ENCODE measurements at places on chromosomes 11 and 22.

DNA sequence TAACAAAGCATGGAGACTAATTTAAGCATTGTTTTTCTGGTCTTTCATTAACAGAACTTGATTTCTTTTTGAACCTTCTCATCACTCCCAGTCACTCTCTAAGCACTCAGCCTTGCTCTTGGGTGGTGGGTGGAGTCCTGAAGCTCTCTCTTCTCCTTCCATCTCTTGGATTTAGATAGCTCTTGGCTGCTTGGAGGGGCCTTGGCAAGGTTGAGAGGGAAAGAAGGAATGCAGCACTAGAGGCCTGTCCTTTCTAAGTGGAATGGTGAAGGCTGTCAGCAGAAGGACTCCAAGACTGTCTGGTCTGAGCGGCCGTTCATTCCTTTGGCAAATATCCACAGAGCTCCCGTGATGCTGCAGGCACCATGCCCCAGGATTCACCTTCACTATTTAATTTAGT lies 168.6 kb upstream of the E2F8 start:
- no peak for DNase-seq

DNA sequence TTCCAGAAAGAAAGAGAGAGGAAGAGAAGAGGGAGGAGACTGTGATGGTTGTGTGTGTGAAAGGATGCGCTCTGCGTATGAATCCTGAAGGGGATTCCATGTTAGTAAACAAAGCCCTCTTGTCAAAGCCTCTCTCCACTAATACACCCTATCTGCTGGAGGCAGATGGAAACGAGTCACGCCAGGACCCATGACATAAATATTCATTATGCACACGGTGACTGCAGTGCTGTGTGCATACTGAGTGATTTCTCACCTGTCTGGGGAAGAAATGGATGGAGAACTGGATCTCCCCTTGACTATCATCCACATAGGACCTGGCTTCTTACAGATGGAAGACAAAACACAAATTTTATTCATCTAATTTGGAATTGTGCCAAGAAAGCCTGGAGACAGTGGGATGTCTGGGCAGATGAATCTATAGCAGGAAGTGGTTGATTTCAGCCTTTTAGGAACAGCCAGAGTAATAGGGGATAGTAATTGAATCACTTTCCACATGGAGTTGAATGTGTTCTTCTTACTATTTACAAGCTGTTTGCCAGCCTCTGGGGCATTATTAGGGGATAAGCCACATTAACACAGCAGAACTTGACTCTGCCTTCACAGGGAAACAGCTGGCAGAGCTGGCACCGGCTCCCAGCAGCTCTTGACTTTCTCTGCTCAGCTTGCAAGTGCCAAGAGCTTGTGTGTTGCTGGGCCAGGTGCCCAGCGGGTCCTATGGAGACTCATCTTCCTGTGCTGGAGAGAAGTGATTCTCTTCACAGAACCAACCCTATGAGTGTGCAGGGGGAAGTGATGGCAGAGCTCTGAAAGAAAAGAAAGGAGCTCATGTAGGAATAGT lies 9.0 kb downstream of the MTNR1B start:
- no peak for DNase-seq

DNA sequence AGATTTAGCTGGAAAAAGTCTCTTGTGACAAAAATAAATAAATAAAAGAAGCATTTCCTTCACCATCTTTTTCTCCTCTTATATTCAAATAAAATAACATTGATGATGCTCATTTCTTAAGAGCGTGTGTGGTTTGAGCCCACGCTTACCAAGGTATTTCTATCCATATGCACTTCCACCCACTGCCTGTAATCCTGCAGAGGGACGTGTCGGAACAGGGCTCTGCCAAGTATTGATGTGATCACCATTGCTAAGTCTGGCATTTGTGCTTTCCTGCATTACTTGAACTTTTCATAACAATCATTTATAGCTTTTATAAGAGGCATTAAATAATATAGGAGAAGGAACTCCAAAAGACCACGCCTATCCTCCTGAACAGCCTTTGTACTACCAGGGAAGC lies 107.6 kb downstream of the SHANK2 start:
- no peak for DNase-seq

DNA sequence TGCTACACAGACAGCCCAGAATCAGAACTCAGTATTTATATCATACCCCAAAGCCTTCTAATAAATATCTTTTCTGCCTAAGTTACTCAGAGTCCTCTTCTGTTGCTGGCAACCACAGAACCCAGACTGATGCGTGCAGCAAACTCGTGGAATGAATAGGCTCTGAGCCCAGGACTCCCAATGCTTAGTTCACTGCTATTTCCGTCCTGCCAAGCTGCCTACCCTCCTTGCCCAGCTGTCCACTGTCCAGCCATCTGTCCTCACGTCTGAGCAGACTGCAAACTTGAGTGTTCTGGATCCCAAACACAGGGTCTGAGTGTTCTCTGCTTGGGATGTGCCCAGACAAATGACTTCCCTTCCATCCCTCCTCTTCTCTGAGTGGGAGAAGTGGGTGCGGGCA lies 19.4 kb downstream of the PTPN5 start:
- no peak for DNase-seq

- DNase-seq: no peak
Observed at GRCh38 chr22:42644422-42645340, 4.3 kb upstream of the ATP5MGL start.

GRCh38 chr11:124297921-124298320 lies 15.8 kb downstream of the OR8D1 start:
- no peak for DNase-seq

- DNase-seq: no peak
Observed at GRCh38 chr11:126452241-126453101, 97.0 kb downstream of the ST3GAL4 start.

DNA sequence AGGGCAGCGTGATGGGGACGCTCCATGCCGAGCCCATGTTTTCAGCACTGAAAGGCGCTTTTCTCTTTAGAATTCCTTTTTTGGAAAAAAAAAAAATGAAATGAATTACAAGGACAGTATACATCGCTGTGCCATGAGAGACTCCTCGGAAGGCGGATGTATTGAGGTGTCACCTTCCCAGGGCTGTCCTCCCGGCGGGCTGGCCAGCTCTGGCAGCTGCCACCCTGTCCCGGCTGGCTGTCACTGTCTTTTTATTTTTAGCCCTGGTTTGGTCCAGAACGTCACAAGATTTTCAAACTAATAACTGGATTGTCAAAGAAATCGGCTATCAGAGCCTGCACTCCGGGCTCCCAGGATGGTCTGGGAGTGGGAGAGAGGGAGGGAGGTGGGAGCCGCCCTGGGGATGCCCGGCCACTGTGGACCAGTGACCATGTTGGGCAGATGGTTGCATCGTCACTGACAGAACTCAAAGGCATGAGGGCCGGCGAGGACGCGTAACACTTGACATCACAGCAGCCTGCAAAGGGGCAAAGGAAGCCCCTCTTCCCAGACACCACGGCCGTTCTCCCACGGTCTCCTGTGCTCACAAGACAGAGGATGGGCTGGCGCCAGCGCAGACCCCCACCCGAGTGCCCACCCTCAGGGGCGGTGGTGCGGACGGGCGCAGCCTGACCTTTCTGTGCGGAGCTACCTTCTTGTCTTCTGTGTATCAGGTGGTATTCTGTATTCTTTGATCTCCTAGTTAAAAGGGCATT lies 392.9 kb downstream of the TBC1D22A start:
- no peak for DNase-seq

GRCh38 chr11:3905080-3905953 lies 49.9 kb downstream of the STIM1 start:
- no peak for DNase-seq

GRCh38 chr11:61567286-61568061 lies 13.4 kb downstream of the SYT7 start:
- DNase-seq: no peak

GRCh38 chr22:45285263-45286058 lies 712 bp downstream of the UPK3A start:
- no peak for DNase-seq

Measured in activated gamma-delta T cell (primary cell).